ENCODE measurements at places on chromosomes 2 and 18.
A peak's percentile ranks its signal among the peaks of the same experiment; 100 is the strongest.

GRCh38 chr2:98236935-98237334, 109.3 kb upstream of the CNGA3 start:
- DNase-seq, result no peak

DNA sequence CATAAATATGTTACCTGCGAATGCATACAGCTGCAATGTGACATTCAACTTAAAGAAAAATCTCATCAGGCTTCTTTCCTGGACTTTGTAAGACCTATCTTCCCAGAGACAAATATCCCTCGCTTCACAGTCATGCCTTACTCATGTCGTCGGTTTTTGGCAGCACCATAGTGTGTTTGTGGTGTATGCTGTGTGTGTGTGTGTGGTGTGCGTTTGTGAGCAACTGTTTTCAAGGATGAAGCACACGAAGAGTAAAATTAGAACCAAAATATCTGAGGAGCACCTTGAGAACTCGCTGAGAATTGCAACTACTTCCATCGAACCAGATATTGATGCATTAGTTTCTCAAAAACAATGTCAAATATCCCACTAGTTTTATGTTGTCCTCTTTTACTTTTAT, 56.9 kb downstream of the ASB1 start:
- no peak for DNase-seq

DNA sequence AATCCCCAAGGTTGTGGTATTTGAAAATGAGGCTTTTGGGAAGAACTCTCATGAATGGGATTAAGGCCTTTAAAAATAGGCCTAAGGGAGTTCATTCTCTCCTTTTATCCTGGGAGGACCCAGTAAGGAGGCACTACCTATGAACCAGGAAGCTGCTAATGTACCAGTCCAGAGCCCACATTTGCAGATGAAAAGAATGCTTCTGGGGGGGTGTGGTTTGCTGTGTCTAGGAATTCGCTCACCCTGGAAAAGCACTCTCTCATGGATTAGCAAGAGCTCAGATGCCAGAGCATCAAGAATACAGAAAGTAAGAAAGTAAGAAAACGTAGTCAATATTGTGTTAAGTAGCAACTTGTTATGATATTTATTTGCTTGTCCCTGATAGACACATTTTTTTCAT, 785.7 kb upstream of the GYPC start:
- no peak for DNase-seq

- no peak for DNase-seq
These were observed 112.7 kb upstream of the TACR1 start for GRCh38 chr2:75311993-75312392.

DNA sequence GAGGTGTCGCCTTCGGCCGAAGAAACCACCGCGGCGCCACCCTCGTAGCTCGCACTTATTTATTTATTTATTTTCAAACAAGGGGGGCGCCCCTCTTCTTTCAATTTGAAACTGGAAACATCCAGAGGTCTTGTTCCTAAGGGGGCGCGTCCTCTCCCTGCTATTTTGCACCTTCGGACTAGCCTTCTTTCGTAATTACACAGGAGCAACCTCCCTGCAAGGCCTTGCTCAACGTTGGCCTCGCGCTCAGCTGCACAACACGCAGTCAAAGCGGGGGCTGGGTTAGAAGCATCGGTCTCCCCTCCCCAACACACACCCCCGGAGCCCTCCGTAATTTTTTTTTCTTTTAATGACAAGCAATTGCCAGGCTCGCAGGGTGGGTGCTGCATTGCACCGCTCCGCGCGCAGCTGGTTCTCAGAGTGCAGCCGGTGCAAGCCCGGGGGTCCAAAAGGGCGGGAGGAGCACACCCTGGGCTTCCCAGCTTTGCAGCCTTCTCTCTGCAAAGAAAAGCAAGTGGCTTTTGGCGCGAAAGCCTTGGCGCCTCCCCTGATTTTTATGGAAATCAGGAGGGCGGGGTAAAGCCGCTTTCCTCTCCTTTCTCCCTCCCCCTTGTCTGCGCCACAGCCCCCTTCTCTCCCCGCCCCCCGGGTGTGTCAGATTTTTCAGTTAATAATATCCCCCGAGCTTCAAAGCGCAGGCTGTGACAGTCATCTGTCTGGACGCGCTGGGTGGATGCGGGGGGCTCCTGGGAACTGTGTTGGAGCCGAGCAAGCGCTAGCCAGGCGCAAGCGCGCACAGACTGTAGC, at the start of gene MYCN:
MYCN (plus strand) TSS at position 697 of the 807 bp plus-strand sequence. CDS start 1,515 bp downstream, outside the sequence.
- peak; percentile 48 for DNase-seq

DNA sequence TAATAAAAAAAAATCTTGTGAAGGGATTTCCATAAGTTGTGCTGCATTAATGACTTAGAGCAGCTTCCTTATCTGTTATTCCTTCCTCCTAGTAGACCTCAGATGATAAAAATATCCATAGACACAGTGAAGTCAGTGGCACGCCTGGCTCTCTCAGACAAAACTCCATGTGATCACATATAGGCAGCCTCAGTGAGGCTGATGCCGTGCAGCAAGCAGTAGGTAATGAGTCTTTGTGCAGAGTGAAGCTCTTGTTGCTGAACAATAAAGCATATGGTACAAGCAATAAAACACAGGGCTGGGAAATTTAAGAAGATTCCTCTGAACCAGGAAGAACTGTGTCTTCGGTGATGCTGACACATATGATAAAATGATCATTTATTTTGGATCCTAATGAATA, 102.7 kb downstream of the CSRNP3 start:
- no peak for DNase-seq
